ENCODE measurements at places on chromosomes 4 and X.

DNA sequence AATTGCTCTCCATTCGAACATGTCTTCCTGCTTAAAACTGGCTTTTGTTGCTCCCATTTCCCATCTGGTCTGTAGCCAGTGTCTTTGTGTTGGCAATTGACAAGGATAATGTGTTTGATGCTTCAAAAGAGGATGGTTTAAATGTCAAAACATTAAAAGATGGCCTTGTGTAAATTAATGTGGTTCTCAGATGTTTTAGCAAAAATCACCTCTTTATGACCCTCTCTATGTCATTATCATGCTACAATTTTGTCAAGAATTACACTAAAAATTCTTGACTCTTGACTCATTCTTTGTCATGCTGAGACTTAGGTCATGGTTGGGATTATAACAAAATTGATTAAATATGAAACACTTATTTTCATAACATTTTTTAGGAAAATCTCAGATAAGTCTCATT lies 47.4 kb downstream of the TMEM131L start:
- no peak for DNase-seq

GRCh38 chr4:182555997-182556418 lies 312.8 kb downstream of the TENM3 start:
- DNase-seq: no peak

DNA sequence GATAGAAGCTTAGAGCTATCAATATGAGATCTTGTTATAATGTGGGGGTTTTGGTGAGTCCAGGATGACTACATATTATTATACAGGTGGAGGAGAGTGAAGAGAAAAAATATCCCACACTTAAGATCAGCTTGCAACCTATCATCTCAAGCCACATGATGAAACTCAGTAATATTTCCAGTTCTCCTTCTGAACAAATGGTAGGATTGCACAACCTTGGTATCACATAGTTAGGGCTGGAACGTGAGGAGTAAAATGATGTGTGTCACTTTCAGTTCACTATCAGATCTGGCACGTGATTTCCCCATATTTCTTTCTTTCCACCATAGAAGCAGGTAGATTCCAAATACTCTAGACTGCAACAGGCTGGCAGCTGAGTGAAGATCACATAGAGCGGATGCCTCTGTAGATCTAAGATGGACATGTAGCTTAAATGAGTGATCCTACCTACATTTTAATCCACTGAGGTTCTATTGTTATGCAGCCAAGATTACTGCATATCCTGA lies 150.6 kb upstream of the ANKRD50 start:
- DNase-seq: no peak

GRCh38 chr4:28267166-28267565 lies 1406.5 kb downstream of the STIM2 start:
- no peak for DNase-seq

GRCh38 chr4:147409350-147409749 lies 71.5 kb upstream of the EDNRA start:
- DNase-seq: no peak

DNA sequence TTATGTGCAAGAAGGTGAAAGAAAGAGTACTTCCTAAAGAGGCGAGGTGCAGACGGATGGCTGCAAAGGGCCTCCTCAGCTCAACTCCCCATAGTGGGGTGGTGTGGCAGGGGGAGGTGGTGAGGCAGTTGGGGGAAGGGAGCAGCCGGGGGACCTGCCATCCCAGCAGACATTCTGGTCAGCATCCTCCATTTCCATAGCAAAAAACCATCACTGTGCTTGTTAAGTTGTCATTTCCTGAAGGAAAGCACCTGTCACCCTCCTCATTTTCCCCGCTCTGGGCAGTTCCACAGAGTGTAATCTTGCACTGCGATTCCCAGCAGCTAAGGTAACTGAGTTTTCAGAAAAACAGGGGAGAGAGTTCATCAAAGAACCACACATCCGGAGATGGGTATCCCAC lies 51.5 kb downstream of the TSPAN5 start:
- no peak for DNase-seq

DNA sequence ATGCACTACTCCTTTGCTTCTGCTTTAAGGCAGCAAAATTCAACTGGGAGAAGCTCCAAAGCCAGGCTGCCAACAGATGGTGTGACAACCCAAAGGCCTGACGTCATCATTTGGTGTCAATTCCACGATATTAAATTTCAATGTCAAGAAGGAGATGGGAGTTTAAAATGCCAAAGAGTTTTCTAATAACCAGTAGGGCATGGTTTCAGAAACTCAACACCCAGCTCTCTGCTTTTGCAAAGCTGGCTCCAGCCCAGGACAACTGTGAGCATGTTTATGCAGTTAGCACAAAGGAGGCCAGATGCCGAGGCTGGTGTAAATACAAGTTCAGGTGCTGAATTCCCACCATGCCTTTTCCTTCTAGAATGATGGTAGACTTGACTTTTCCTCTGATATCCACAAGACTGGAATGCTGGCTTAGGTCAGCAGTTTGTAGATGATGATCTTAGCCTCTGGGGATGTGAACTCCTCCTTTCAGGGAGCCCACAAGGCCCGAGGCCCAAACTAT lies 67.3 kb downstream of the AFAP1 start:
- no peak for DNase-seq

GRCh38 chr4:110085131-110085530 lies 113.3 kb downstream of the ELOVL6 start:
- DNase-seq: peak; percentile 7

DNA sequence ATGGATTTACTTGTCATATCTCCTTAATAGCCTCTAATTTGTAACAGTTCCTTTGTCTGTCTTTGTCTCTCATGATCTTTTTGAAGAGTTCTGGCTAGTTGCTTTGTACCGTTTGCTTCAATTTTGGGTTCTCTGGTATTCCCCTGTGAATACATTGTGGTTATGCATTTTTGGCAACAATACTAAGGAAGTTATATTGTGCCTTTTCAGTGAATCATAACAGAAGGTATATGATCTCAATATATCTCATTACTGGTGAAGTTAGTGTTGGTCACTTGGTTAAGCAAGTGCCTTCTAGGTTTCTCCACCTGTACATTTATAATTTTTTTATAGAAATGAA lies 48.6 kb downstream of the DCLK2 start:
- no peak for DNase-seq

DNA sequence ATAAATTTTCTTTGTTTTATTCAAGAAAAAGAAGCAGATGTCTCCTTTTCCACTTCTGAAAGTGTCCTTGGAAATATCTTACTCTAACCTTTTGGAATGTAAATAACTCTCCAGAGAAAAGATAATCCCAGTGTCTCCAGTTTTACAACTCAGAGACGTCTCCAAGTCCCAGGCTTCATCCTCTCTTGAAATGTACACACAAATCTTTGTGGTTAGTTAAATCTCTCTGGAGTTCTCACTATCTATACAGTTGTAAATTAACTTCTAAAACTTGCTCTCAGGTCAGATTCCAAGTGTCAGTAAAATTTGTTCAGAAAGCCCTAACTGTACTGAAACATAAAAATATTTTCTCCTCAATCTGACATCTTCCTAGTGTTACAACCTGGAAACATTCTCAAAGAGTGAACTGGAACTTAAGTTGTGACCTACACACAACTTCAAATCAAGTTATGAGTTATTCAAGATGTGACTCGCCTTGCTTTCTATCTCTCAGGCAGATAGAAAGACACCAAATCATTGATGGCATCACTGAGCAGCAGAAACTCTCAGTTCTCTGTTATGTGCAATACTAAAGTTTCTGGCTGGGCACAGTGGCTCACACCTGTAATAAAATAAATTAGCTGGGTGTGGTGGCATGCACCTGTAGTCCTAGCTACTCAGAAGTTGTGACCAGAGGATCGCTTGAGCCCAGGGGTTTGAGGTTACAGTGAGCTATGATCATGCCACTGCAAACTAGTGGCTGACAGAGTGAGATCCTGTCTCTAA lies 284.2 kb downstream of the RCHY1 start:
- DNase-seq: no peak

DNA sequence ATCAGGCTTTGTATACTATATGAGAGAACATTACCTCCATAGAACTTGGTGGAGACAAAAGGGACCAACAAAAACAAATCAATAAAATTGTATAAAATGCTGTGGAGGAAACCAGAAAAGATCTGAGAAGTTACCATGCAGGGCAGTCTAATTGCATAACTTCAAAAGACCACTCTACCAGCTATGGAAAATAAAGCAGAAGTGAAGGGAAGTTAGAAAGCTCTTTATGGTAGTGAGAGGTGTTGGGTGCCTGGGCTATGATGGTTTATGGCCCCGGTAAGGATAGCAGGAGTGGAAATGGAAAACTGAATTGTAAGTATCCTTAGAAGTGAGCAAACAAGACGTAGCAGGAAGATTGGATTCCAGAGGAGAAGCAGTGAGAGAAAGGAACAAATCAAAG lies 3.1 kb downstream of the TMEM184C start:
- DNase-seq: peak; percentile 15

GRCh38 chr4:20916106-20916505 lies 215.8 kb downstream of the PACRGL start:
- DNase-seq: no peak

- no peak for DNase-seq
Observed at GRCh38 chr4:51895158-51895557, 52.2 kb downstream of the DCUN1D4 start.

GRCh38 chrX:115138040-115138439 lies 51.2 kb upstream of the RBMXL3 start:
- DNase-seq: no peak

DNA sequence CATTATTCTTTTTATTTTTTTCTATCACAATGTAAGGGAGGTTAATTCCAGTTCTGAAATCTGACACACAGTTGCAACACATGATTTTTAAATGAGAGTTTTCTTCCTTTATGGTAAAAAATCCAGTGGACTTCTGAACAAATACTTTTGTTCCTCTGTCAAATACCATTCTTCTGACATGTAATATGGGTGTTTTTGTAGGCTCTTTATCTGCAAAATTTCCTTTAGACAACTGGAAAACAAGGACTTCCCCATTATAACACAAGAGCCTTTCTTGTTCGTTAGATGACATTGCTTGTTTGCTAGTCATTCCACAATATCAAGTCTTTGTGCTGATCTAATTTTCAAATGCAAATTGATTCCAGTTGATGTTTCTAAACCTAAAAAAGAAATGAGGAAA lies 7.7 kb downstream of the FANCB start:
- no peak for DNase-seq

GRCh38 chr4:183250831-183251230 lies 69.2 kb downstream of the CLDN22 start:
- DNase-seq: no peak

GRCh38 chrX:48475296-48475695 lies 703 bp upstream of the FTSJ1 start:
- peak; percentile 50 for DNase-seq

- DNase-seq: no peak
Observed at GRCh38 chr4:114964026-114964425, 149.4 kb downstream of the NDST4 start.

- no peak for DNase-seq
Observed at GRCh38 chr4:38311495-38312126, 351.4 kb downstream of the PTTG2 start.

DNA sequence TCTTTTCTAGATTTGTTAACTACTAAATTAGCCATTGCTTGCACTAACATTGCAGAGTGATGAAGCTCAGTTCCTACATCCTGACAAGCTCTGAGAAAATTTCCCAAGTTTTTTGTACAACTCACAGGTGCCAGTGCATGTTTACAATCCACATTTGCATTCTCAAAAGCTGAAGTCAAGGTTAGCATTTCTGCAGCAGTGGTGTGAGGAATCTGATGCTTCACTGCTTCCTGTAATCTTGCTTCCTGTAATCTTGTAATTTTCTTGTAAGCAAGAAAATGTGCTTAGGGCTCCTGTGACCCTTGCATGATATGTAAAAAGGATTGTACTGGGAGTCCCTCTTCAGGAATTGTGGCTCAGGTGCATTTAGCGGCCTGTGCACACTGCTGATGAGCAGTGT lies 207.4 kb upstream of the CXCL13 start:
- no peak for DNase-seq

DNA sequence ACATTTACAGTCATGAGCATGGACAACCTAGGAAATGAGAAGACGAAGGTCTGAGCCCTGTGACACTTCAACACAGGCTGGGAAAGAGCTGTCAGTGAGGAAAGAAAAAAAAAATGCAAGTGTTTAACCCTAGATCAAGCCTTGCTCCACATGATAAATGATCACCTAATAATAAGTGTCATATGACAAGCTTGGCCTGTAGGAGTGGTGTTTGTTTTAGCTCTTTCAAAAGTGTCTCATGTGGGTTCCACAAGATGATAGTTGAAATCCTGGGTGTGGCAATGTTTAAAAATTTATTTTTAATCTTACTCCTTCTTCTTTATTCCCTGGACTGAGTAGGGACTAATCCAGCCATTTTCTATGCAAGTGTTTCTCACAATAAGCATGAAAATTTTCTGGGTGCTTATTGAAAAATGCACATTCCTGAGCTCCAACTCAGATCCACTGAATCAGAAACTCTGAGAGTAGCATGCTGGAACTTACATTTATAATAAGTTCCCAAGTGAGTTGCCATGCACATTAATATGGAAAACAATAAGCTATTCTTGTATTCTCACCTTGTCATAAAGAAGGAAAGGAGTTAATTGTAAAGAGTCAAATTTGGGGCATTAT lies 138.3 kb downstream of the AREG start:
- no peak for DNase-seq

GRCh38 chr4:22130741-22131140 lies 182.2 kb upstream of the KCNIP4 start:
- no peak for DNase-seq

GRCh38 chr4:142158980-142159379 lies 522.6 kb downstream of the IL15 start:
- DNase-seq: no peak

- peak; percentile 54 for DNase-seq
Observed at GRCh38 chr4:121192480-121192879, 28.4 kb upstream of the TNIP3 start.

- DNase-seq: no peak
Observed at GRCh38 chrX:144006811-144007210, 122.9 kb downstream of the UBE2NL start.

- no peak for DNase-seq
Observed at GRCh38 chr4:31022702-31023101, 302.5 kb downstream of the PCDH7 start.

- DNase-seq: no peak
Observed at GRCh38 chr4:153366486-153366885, 22.0 kb downstream of the MND1 start.

DNA sequence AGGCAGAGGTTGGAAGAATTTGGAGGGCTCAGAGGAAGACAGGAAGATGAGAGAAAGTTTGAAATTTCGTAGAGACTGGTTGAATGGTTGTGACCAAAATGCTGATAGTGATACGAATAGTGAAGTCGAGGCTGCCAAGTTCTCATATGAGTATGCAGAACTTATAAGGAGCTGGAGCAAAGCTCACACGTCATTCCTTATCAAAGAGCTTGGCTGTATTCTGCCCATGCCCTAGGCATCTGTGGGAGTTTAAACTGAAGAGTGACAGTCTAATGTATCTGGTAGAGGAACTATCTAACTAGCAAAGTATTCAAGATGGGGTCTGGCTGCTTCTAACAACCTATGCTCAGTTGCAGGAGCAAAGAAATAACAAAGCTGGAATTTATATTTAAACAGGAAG lies 102.1 kb downstream of the PCDH18 start:
- no peak for DNase-seq

DNA sequence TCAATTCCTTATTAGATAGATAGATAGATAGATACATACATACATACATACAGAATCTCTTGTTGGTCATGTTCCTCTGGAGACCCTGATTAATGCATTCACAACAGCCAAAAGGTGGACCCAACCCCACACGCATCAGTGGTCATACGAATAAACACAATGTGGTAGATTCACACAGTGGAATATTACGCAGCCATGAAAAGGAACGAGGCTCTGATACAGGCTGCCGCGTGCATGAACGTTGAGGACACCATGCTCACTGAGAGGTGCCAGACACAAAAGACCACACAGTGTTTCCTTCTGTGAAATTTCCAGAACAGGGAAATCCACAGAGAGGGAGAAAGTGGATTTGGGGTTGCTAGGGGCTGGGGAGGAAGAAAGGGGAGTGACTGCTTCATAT lies 136.7 kb downstream of the CRLF2 start:
- DNase-seq: no peak
